Renal cortical epithelial cell (primary cell): ENCODE measurements at places on chromosomes 7 and 10.

- DNase-seq = no peak
Measured at GRCh38 chr7:139596626-139597025, 73.1 kb downstream of the CLEC2L start.

DNA sequence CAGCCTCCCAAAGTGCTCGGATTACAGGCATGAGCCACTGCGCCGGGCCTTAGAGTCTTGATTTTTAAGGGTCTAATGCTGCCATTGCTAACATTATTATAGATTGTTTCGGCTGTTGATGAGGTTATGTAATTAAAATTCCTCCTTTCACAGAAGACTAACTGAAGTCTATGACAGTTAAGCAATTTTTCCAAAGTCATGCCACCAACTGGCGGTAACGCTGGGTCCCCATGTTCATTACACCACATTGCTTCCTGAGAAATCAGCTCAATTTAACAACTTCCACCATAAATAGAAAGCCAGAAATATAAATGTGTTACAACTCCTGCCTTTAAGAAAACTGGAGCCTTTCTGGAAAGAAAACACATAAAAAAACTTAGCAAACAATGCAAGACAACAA is 3.5 kb downstream of the ERLIN1 start:
- no peak for DNase-seq

DNA sequence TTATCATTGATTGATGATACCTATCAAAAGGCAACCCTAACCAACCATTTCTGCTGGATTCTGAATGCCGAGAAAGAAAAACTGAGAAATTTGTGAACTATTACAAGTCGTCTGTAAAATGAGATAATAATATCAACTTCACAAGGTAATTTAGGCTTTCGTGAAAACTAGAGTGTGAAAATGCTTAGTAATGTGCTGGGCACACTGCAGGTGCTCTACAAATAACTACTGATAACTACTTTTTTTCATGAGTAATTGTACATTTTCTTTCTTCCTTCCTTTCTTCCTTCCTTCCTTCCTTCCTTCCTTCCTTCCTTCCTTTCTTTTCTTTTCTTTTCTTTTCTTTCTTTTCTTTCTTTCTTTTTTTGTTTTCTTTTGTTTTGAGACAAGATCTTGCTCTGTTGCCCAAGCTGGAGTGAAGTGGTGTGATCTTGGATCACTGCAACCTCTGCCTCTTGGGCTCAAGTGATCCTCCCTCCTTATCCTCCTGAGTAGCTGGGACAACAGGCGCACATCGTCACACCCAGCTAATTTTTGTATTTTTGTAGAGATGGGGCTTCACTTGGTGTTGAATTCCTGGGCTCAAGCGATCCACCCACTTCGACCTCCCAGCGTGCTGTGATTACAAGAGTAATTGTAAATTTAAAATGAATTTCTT is 42.9 kb downstream of the BMPR1A start:
- no peak for DNase-seq

DNA sequence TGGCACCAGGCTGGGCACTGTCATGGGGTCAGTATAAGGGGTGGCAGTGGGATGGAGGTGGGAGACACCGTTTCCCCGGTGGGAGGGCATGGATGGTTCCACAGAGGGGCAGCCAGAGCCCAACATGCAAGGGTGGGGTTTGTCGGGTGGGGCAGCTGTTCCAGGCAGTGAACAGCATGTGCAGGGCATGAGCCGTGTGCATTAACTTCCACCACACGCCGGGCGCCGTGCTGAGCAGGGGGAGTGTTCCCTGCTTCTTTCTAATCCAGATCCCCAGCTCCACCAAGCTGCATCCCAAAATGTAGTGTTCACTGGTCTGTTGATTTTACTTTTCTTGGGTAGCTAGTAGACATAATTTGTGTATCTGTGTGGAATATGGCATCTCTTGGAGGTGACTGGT is 29.3 kb downstream of the ADRA2A start:
- DNase-seq = no peak

- peak; percentile 59 for DNase-seq
Measured at GRCh38 chr7:114048386-114049235, 129.8 kb upstream of the PPP1R3A start.

DNA sequence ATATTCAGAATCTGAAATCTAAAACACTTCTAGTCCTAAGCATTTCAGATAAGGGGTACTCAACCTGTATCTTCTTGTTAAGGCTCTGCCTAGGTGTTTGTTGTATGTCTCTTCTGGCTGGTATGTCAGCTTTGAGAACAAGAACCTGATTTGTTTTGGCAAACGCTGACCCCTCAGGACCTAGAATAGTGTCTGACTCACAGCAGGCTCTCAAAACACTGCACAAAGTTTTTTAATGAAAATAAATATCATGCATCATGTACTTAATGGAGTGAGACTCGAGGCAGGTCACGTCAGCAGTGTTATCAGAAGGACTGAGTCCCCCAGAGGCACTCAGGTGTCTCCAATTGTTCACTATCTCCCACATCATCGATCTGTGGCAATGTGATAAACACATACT is 99.1 kb downstream of the GLI3 start:
- DNase-seq = peak; percentile 22
